LoVo (cell line): ENCODE measurements at places on chromosomes 6 and 20.

- DNase-seq, result no peak
Measured at GRCh38 chr6:35716798-35717197, 20.0 kb upstream of the ARMC12 start.

- DNase-seq, result peak; percentile 59
Measured at GRCh38 chr6:163416557-163417253, 2.2 kb downstream of the QKI start.

GRCh38 chr20:17725094-17725835 lies 25.5 kb downstream of the BANF2 start:
- no peak for DNase-seq

DNA sequence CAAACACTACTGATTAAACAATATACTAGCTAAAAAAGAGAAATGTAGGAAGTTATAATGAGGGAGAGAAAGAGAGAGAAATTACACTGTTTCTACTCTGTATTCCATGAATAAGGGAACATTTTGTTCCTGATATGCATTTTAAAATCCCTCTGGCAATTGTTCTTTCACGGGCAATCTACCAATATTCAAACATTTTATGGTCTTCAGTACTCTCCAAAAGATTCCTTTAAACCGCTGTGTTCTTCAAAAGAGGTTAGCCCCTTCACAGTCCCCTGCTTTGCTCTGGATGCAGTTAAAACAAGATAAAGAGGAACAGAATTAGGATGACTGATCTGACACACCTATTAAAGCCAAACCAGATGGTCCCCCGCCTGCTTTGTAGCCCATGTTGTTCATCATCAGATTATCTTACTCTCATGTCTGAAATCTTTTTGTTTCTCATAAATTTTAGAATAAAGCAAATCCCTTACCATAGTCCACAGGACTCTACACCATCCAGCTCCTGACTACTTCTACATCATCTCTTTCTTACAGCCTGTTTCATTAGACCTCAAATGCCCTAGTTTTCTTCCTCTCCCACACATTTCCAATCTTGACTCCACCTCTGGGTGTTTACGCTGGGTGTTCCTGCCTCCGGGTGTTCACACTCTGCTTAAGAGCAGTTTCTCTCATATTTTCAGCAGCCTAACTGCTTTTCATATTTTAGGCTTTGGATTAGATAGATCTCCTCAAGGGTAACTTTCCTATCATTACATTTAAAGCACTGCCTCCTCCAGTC lies 399.7 kb downstream of the COL12A1 start:
- no peak for DNase-seq

GRCh38 chr6:157954150-157955117 lies 27.2 kb upstream of the SYNJ2 start:
- DNase-seq, result peak; percentile 84

DNA sequence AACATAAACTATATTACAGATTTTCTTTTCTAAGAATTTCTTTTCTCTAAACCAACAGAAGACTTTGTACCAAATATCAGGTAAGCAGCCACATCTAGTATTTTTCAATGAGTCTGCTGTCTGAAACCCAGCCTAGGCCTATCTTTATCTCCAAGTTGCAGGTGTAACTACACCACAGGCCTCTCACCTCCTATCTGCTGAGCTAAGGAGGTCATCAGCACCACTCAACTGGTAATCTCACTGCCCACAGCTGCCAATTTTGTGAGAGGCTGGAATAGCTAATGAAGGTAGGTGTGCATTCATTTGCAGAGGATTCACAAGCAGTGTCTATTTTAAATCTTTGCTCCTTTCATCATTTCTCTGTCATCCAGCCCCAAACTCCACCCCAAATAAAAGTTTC lies 584.8 kb downstream of the HDGFL1 start:
- no peak for DNase-seq

DNA sequence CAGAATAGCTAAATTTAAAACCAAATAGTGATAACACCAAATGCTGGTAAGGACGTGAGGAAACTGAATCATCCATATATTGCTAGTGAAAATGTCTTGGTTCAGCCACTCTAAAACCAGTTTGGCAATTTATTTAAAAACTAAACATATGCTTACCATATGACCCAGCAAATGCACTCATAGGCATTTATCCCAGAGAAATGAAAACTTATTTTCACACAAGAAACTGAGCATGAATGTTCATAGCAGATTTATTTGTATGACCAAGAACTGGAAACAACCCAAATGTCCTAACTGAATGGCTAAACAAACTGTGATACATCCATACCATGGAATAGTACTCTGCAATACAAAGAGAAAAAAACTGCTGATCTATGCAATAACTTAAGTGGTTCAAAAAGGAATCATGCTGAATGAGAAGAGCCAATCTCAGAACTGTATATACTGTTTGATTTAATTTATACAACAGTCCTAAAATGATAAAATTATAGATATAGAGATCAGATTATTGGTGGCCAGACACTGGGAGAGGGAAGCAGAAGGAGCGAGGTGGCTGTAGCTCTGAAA lies 115.6 kb upstream of the ADGRF1 start:
- no peak for DNase-seq

DNA sequence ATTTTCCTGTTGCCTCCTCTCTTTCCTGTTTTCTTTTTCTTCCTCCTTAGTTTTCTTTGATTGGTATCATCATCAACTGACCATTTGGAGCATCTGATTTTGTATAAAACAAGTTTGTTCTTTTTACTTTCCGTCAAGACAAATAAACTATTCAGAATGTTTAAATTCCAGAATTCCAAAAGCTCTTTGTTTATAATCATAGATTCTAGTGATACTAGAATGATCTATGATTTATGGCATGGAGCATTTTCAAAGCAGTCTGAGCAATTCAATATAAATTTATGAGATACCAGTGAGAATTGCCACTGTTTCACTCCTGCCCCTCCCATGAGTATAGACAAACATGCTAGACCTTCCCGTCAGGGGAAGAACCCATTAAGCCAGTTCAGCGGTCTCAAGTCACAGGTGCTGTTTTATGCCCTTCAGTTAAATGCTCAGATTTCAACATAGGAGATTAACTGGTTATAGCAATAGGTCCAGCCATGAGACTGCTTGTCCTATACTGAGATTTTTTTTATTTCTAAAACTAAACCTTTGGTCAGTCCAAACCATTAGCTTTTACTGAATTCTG lies 60.7 kb downstream of the GRIK2 start:
- no peak for DNase-seq

DNA sequence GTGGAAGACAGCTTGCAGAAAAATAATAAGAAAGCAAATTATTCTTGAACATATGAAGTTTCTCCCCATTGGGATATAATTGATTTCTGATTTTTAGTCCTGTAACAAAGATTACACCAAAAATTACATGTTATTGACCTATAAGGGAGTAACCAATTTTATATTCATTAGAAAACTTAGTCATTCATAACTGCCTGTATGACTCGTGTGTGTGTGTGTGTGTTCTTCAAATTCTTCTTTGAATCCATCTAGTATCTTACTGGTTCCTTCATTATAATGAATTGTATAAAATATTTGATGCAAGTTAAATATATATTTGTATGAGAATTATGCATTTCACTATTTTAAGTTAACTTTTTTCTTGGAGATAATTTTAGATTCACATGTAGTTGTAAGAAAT lies 310.4 kb downstream of the HAO1 start:
- DNase-seq, result no peak

GRCh38 chr6:169489563-169490245 lies 212.1 kb downstream of the WDR27 start:
- no peak for DNase-seq

- DNase-seq, result no peak
Measured at GRCh38 chr6:11260249-11261038, 28.0 kb upstream of the NEDD9 start.

DNA sequence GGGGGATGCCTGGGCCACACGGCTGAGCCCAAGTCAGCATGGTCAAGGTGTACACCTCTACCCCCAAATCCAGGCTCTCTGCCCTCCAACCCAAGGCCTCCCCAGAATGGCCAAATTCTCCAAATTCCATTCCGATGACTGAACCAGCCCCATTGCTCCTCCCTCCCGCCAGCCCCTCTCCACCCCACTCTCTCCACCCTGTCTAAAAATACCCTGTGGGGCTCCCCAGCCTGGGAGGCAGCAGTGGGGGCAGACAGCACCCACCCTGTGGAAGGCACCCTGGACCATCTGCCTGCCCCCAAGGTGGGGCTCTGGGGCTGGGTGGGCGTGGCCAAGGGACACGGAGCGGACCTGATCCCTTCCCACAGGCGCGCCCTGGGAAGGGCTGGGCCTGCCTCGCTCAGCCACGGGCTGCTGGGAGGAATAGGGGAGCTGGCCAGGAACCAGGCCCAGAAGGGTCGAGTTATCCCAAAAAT lies 11.4 kb downstream of the TEAD3 start:
- DNase-seq, result no peak

GRCh38 chr20:36462440-36463211 lies 78.7 kb upstream of the MYL9 start:
- DNase-seq, result no peak

DNA sequence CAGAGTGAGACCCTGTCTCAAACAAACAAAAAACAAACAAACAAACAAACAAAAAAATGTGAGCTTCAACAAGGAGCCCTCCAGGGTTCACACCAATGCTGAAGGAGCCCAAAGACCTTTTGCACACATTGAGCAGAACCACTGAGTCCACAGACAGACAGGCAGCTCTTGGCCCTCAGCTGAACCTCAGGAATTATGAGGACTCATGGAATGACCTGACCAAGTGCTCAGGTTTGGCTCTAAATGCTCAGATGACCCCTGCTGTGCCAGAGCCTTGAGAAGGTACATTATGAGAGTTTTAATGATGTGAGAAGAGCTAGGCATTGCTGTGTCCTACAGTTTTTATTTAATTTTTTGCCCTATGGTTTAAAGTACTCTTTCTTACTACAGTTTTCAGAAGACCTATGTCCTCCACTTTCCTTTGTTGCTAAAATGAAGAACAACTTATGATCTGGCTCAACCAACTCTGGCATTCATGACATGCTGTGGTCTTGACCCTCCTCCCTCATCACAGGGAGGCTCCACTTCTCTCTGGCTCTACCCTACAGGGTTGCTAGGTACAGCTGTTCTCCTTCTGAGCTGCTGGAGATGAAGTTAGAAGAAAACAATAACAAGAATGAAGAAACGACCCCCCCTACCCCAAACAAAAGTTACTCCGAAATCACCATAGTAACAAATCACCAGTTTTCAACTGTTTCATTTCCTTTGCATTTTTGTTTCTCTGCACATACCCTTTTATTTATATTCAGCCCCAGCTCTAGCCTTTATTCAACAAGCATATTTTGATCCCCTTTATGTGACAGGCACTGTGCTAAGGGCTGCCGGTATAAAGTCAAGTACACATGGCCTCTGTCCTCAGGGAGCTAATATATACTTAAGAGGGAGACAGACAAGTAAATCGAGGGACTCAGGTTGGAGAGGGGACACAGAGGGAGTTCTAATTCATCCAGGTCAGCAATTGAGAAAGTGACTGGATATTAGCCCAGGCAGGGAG lies 128.7 kb upstream of the TRAF3IP2 start:
- DNase-seq, result no peak

DNA sequence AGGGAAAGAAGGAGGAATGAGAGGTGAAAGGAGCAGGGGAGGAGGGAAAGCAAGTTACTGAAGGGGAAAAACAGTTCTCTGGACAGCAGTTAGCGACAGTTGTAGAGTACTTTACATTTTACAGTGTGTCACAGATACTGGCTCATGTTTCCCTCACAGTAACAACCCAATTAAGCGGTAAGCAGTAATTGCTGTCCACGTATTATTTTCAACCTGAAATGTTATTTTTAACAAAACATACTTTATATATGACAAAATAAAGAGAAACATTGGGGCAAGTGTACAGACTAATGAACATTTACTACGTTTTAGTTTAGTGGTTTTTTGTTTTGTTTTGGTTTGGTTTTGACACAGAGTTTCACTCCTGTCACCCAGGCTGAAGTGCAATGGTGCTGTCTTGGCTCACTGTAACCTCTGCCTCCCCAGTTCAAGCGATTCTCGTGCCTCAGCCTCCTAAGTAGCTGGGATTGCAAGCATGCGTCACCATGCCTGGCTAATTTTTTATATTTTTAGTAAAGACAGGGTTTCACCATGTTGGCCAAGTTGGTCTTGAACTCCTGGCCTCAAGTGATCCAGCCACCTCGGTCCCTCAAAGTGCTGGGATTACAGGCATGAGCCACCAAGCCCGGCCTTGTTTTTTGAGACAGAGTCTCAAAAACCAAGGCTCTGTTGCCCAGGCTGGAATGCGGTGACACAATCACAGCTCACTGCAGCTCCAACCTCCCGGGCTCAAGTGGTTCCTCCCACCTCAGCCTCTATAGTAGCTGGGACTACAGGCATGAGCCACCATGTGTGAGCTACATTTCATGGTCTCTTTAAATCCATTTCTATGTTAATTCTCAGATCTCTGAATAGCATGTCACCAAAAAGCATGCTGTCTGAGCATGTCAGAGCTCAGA lies 22.6 kb upstream of the BTN3A2 start:
- no peak for DNase-seq

DNA sequence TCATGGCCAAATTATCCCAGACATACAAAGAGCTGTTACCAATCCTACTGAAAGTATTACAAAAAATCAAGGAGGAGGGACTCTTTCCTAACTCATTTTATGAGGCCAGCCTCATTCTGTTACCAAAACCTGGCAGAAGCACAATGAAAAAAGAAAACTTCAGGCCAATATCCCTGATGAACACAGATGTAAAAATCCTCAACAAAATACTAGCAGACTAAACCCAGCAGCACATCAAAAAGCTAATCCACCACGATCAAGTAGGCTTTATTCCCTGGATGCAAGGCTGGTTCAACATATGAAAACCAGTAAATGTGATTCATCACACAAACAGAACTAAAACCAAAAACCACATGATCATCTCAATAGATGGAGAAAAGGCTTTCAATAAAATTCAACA lies 109.2 kb downstream of the C6orf118 start:
- no peak for DNase-seq

GRCh38 chr20:41142919-41143318 lies 5.6 kb downstream of the PLCG1 start:
- DNase-seq, result no peak

DNA sequence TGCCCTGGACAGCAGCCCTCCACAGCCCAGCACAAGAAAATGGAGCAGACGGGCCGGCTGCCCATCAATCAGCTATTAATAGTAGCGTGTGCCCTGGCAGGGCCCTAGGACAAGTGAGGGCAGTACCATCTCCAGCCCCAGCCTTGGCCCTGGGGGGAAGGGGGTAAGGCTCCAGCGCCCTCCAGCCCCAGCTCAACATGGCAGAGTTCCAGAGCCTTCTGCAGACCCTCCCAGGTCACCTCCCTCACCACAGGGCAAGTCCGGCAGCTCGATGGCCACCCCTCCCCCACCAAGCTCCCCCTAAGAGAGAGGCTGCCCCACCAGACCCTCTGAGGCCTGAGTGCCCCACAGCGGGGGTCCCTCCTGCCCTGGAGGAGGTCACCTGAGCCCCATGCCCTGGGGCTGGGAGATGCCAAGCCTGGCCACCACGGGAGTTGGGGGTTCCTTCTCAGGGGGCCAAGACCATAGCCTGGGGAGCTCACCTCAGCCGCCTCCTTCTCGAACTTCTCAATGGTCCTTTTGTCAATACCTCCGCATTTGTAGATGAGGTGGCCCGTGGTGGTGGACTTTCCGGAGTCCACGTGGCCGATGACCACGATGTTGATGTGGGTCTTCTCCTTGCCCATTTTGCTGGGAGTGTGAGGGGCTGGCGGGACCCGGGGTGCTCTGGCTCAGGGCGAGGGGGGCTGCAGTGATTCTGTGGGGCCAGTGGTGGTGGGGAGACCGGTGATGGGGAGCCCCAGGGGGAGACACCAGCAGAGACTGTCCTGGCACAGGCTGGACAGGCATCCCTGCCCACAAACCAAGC lies 1.5 kb downstream of the EEF1A2 start:
- no peak for DNase-seq
